ENCODE measurements at places on chromosomes 16 and 17. TPM values are rescaled to one million over a fixed set of nuclear protein-coding genes. Genes with fewer than 3 reads are reported as not detected.

KRT20 gene
- polyA plus RNA-seq, result not detected

ACE gene
- not detected for polyA plus RNA-seq

MARCHF10 gene
- 0.21 TPM for polyA plus RNA-seq

GRCh38 chr16:81505011-81505661 lies 60.5 kb downstream of the CMIP start:
- H3K4me1 ChIP-seq, result peaks cover 88% of the 10 kb centered on the region
- peak overlapping the region; percentile 90 for H3K27ac ChIP-seq
- no peaks in the 10 kb centered on the region for H3K36me3 ChIP-seq
- DNase-seq, result peak; percentile 54
- no peaks in the 10 kb centered on the region for H3K27me3 ChIP-seq

DNA sequence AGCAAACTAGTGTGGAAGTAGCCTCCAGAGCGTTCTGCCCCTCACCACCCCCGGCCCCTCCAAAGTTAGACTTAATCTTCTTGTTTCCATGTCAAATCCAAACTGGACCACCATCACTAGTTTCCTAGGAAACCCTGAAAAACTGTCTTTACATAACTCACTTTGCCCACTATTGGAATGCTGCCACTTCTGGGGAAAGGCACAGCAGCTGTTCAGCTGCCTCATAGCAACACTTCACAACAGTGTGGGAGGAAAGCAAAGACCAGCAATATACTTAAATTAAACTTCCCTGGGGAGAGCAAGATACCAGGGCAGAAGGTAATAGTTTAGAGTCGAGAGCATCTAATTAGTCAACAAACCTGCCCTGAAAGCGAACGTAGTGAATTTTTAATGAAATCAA lies 452.2 kb downstream of the KCNJ2 start:
- H3K4me1 ChIP-seq, result peaks cover 8% of the 10 kb centered on the region
- no peaks in the 10 kb centered on the region for H3K27me3 ChIP-seq
- no peaks in the 10 kb centered on the region for H3K36me3 ChIP-seq
- DNase-seq, result no peak
- no peak overlapping the region for H3K27ac ChIP-seq

Measured in naive B cell (primary cell).